ENCODE measurements at places on chromosomes 1 and 21. TPM values are rescaled to one million over a fixed set of nuclear protein-coding genes. Genes with fewer than 3 reads are reported as not detected.

DNA sequence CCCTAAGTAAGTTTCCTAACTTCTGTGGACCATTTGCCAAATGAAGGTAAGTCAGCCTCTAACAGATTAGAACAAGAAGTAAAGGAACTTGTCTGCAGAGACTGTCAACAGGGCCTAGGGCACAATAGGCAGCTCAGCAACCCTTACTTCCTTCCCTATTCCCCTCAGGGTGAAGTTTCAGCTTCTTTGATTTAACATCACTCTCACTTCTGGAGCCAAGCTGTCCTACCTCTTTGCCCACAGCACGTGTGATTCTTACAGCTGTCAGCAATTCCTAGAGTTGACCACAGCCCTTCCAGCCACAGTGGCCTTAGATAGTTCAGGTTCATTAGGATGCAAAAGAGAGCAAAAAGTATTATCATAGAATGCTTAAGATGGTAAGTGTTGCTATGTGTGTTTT, 7.6 kb upstream of the EIF4G3 start:
- no peak for DNase-seq

- no peak for DNase-seq
These were observed 111.2 kb upstream of the CTTNBP2NL start for GRCh38 chr1:112284796-112285195.

Gene PPIAL4G
- not detected for total RNA-seq

Gene OR2L5
- total RNA-seq = not detected

All from right atrium auricular region (tissue), 2 donors.